Osteocyte (in vitro differentiated cells): ENCODE measurements at places on chromosomes 13 and 19. TPM values are rescaled to one million over a fixed set of nuclear protein-coding genes. Genes with fewer than 3 reads are reported as not detected.

Gene C19orf33
- total RNA-seq, result not detected in 2 replicates

Gene BTBD2
- total RNA-seq, result 86.0 and 95.9 TPM in 2 replicates

Gene SYDE1
- total RNA-seq, result 64.4 and 74.6 TPM in 2 replicates

Gene GNG8
- total RNA-seq, result not detected in 2 replicates

Gene LTBP4
- total RNA-seq, result 85.9 and 93.6 TPM in 2 replicates

Gene CYP4F2
- total RNA-seq, result not detected in 2 replicates

Gene COMMD6
- total RNA-seq, result 122 and 124 TPM in 2 replicates

Gene CLEC17A
- not detected in 2 replicates for total RNA-seq

Gene CALR3
- total RNA-seq, result not detected in 2 replicates

DNA sequence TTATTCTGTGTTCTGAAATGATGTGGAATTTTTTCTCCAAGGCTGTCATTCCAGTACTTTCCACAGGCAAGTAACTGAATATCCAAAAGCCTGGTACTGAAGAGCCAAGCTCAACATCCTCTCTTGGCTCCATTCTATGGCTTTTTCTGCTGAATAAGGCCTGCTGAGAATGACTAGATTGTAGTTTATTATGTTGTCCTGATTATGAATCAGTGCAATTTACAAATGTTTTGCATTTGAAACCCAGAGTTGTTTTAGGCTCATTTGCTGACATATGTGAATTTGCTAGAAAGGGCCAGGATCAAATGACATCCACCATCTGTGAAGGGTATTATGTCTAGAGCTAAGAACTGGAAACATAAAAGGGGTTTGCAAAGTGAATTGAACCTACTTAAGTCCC, 596.6 kb downstream of the KCTD12 start:
- no peaks in the 10 kb centered on the region for H3K36me3 ChIP-seq
- H3K4me3 ChIP-seq, result no peak overlapping the region
- DNase-seq, result no peak
- no peaks in the 10 kb centered on the region for H3K27me3 ChIP-seq

GRCh38 chr19:33374236-33374714, 766 bp downstream of the CEBPG start:
- H3K4me1 ChIP-seq, result peaks cover 54% of the 10 kb centered on the region
- no peak for DNase-seq
- no peaks in the 10 kb centered on the region for H3K27me3 ChIP-seq

DNA sequence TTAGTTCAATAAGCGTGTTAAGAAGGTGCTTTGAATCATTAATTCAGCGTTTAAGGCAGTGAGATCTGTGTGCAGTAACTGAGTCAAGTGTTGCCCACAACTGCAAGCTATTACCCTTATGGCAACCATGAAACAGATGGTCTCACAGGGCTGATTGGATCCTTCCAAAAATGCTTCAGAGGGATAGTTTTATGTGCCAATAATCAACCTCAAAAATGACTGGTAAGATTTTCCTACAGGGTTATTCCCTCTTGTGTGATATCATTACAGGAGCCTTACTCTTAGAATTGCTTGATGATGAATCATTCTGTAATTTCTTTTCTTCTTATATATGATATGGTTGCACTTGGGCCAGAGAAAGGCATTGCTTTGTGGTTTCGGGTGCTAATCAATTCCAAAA, 1299.2 kb upstream of the ATXN8OS start:
- no peaks in the 10 kb centered on the region for H3K36me3 ChIP-seq
- no peak overlapping the region for H3K4me3 ChIP-seq
- no peak for DNase-seq
- H3K27ac ChIP-seq, result no peak overlapping the region
- peaks cover 3% of the 10 kb centered on the region for H3K27me3 ChIP-seq
- H3K4me1 ChIP-seq, result no peaks in the 10 kb centered on the region

DNA sequence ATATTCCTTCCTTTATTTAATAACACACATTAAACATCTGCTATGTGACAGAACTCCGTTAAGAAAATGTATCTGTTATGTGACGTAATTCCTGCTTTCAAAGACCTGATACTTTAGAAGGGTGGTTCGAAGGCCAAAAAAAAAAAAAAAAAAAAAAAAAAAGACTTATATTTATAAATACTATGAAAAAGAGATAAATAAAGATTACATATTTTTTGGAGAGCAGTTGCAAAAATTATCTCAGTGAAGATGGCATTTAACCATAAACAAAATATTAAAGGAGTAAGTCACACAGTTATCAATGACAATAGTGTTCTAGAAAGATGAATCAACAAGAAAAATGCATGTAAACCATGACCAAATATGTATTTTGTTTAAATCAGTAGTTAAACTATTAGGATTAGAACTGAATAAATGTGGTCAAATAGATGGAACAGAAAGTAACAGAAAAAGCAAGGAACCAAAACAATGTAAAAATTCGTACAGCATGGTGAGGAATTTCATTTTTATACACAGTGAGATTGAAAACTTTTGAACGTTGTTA, 612.3 kb upstream of the SLITRK5 start:
- no peaks in the 10 kb centered on the region for H3K27me3 ChIP-seq
- H3K4me1 ChIP-seq, result peaks cover 14% of the 10 kb centered on the region

GRCh38 chr13:99681695-99682094, 180.4 kb downstream of the TM9SF2 start:
- peaks cover 20% of the 10 kb centered on the region for H3K4me1 ChIP-seq
- H3K27ac ChIP-seq, result no peak overlapping the region
- H3K27me3 ChIP-seq, result no peaks in the 10 kb centered on the region
- no peak overlapping the region for H3K4me3 ChIP-seq
- DNase-seq, result no peak

DNA sequence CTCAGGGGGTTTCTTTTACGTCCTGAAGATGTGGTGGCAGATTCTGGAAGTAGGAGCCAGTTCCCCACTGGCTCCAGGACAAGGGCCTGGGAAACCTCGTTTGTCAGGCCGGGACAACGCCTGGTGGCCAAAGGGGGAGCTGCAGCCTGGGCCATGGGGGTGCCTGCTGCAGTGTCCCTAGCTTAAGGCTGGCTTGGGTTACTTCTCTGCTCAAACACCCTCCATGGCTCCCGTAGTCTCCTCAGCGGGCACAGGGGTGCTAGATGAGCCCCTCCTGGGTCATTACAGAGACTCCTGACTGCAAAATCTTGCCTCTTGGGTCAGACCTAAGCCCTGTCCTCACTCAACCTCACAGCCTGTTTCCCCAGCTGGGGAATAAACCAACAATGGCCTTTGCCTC, 14.7 kb downstream of the CILP2 start:
- no peaks in the 10 kb centered on the region for H3K27me3 ChIP-seq
- H3K27ac ChIP-seq, result no peak overlapping the region
- no peak overlapping the region for H3K4me3 ChIP-seq

DNA sequence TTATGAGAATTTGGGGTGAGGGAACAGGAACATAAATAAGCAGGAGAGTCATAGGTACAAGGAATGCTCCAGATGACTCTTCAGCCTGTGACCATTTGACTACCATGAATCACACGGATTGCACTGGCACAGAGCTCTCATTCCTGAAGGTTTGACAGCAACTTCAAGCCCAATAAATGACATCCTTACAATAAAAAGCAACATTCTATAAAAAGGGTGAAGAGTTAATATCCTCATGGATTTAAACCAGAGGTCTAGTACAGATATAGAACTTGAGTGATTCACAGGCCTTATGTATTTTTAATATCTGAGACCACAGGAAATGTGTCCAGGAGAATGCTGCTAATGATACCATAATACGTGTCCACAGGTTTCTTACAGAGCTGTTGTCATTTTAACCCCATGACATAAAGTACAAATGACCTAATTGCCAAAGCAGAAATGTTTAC, 158.1 kb downstream of the IRS2 start:
- no peak for DNase-seq
- no peaks in the 10 kb centered on the region for H3K36me3 ChIP-seq
- peaks cover 23% of the 10 kb centered on the region for H3K4me1 ChIP-seq
- no peak overlapping the region for H3K27ac ChIP-seq

- peaks cover 34% of the 10 kb centered on the region for H3K27me3 ChIP-seq
- no peak overlapping the region for H3K27ac ChIP-seq
- DNase-seq, result no peak
- no peaks in the 10 kb centered on the region for H3K4me1 ChIP-seq
Observed at GRCh38 chr13:48291730-48292129, 11.8 kb upstream of the RB1 start.

- H3K27me3 ChIP-seq, result no peaks in the 10 kb centered on the region
- H3K4me3 ChIP-seq, result no peak overlapping the region
- H3K36me3 ChIP-seq, result peaks cover 18% of the 10 kb centered on the region
- DNase-seq, result no peak
- H3K4me1 ChIP-seq, result no peaks in the 10 kb centered on the region
Observed at GRCh38 chr19:12425236-12425887, 15.5 kb downstream of the ZNF443 start.

DNA sequence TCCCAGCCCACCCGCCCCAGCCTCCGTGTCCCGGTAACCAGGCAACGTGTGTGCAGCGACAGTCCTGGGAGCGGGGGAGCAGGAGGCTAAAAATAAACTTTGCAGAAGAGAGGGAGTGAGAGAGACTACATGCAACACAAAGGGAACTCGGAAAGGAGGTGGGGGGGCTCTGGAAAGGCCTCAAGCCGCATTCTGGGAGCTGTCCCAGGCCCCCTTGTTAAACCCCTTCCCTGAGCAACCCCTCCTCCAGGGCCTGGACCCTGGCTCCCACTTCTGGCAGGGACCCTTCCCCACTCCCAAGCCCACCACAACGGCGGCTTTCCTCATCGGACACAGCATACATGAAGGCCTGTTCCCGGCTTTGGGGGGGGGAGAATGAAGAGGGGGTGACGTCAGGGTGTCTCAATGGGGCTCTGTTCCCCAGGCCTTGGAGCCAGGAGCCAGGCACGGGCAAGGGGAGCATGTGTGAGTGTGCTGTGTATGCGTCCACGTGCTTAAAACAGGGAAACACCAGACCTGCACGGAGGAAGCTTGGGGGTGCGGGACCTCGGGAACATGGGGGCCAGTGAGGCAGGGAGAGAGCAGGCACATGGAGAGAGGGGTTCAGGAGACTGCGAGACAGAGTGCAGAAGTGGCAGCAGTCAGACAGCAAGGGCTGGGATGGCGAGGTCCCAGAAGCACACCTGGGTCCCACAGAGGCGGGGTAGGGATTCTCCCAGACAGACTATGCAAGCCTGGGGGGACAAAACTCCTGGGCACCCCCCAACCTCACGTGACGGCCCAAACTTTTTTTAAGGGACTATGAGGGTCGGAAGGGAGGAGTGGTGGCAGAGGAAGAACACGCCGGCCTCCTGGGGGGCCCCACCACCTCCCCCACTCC, 2.3 kb downstream of the ERF start:
- H3K27ac ChIP-seq, result peak overlapping the region; percentile 93
- DNase-seq, result no peak
- no peaks in the 10 kb centered on the region for H3K27me3 ChIP-seq
- H3K36me3 ChIP-seq, result peaks cover 2% of the 10 kb centered on the region
- H3K4me3 ChIP-seq, result peak overlapping the region; percentile 94

GRCh38 chr13:75308222-75308621, 173.7 kb downstream of the TBC1D4 start:
- no peak overlapping the region for H3K4me3 ChIP-seq
- no peaks in the 10 kb centered on the region for H3K4me1 ChIP-seq
- no peak for DNase-seq
- peaks cover 2% of the 10 kb centered on the region for H3K36me3 ChIP-seq

- no peaks in the 10 kb centered on the region for H3K27me3 ChIP-seq
- H3K4me1 ChIP-seq, result peaks cover 19% of the 10 kb centered on the region
- peak overlapping the region; percentile 74 for H3K27ac ChIP-seq
Observed at GRCh38 chr19:2462635-2463421, 6.1 kb upstream of the LMNB2 start.

DNA sequence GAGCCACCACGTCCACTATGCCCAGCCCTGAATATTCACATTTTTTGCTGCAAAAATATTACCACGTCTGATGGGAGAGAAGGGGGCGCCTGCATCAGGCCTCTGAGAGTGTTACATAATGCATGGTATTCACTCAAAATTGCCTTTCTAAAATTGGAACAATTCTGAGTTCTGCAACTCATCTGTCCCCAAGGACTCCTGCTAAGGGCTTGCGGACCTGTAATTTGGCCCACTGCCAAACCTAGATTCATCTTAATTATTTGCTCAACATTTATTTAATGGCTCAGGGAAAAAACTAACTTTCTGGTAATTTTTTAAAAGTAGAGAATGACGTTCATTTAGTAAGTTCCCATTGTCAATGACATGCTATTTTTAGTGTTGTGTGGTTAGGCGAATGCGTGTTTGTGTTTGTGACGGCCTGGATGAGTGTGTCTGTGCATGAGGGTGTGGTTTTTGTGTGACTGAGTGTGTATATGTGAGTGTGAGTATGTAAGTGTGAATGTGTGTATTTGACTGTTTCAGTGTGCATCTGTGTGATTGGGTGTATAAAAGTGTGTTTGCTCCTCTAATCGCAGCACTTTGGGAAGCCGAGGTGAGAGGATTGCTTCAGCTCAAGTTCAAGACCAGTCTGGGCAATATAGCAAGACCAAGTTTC, 8.8 kb downstream of the INAFM1 start:
- H3K4me3 ChIP-seq, result no peak overlapping the region
- no peak for DNase-seq

DNA sequence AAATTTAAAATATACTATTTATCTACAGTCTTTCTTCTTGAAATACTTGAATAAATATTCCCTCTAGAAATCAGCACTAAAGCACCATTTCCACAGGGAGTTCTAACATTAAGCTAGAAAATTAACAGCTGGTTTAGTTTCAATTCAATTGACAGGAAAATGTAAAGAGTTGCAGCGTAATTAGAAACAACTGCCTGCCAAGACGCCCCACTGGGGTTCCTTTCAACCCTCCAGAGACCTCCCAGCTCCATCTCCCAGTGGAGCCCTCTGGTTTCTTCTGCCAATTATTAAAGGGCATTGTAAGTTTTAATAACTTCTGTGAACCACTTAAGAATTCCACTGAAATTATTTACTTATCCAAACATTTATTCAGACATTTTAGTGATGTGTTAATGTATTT, 4.2 kb downstream of the GJA3 start:
- no peak overlapping the region for H3K4me3 ChIP-seq
- H3K27me3 ChIP-seq, result peaks cover 69% of the 10 kb centered on the region
- no peak overlapping the region for H3K27ac ChIP-seq
- H3K36me3 ChIP-seq, result no peaks in the 10 kb centered on the region

GRCh38 chr19:29016926-29017760, 195.8 kb downstream of the UQCRFS1 start:
- H3K4me1 ChIP-seq, result no peaks in the 10 kb centered on the region
- peaks cover 21% of the 10 kb centered on the region for H3K27me3 ChIP-seq
- no peak for DNase-seq
- no peaks in the 10 kb centered on the region for H3K36me3 ChIP-seq
- H3K27ac ChIP-seq, result no peak overlapping the region

- no peak overlapping the region for H3K4me3 ChIP-seq
- H3K36me3 ChIP-seq, result no peaks in the 10 kb centered on the region
- H3K4me1 ChIP-seq, result no peaks in the 10 kb centered on the region
- H3K27ac ChIP-seq, result no peak overlapping the region
- no peak for DNase-seq
- H3K27me3 ChIP-seq, result no peaks in the 10 kb centered on the region
Observed at GRCh38 chr13:53189162-53189561, 160.5 kb downstream of the OLFM4 start.

- DNase-seq, result no peak
- H3K4me3 ChIP-seq, result no peak overlapping the region
- no peak overlapping the region for H3K27ac ChIP-seq
- peaks cover 26% of the 10 kb centered on the region for H3K4me1 ChIP-seq
- peaks cover 12% of the 10 kb centered on the region for H3K36me3 ChIP-seq
- H3K27me3 ChIP-seq, result no peaks in the 10 kb centered on the region
Observed at GRCh38 chr19:3690551-3691371, 9.5 kb downstream of the PIP5K1C start.
